WTC11 (cell line): ENCODE measurements at places on chromosomes 4 and X.

DNA sequence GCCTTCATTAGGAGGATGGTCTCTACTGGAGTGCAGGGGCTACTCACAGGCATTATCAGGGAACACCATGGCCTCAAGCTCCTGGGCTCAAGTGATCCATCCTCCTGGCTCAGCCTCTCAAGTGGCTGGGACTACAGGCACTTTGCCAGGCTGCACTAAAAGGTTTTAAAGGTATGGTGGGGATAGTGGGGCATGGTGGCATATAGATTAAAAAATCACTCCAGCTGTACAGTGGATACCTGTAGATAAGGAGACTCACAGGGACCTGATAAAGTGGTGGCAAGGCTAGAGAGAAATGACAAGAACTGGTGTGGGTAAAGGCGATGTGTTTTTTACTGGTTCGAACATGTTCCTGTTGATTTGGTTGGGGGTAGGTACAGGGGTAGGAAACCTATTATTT, 5.9 kb downstream of the ZAR1 start:
- no peak for DNase-seq

DNA sequence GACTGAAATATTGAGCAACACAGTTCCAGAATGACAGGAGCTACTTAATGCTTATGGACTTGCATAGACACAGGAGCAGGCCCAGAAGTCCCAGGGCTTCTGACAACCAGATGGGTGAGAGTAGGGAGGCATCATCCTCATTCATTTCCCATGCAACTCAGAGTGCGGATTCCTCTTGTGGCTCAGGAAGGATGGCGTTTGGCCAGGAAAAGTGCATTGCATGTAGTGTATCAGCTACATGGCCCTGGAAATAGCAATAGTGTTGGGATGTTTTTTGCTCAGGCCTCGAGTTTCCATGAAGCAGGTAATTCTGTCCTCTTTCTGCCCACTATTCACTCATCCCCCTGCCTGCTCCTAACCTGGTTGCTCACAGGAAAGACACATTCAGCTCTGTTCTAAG, 136.6 kb downstream of the PDGFRA start:
- no peak for DNase-seq

GRCh38 chr4:55291227-55291640, 54.8 kb upstream of the SRD5A3 start:
- no peak for DNase-seq

DNA sequence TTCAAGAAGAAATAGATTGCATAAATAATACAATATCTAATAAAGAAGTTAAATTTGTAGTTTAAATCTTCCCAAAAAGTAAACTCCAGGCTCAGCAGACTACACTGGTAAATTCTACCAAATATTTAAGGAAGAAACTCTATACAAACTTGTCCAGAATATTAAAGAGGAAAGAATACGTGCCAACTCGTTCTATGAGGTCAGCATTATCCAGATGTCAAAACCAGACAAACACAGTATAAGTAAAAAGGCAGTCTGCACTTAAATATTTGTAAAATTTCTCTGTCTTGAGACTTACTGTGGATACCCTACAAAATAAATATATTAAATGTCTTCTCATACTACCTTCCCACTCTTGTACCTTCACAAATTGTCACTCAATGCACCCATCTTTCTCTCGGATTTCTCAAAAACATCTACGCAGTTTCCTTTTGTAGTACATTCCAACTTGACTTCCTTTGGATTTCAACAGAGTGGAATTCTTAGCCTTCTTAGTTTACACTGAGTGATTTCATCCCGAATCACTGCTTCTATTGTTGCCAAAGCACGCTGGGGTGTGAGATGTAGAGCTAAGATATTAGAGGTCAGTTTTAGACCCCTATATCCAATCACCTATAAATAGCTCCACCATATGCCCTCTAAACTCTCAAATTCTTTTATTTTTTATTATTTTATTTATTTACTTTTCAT, 71.6 kb upstream of the MAB21L2 start:
- no peak for DNase-seq

DNA sequence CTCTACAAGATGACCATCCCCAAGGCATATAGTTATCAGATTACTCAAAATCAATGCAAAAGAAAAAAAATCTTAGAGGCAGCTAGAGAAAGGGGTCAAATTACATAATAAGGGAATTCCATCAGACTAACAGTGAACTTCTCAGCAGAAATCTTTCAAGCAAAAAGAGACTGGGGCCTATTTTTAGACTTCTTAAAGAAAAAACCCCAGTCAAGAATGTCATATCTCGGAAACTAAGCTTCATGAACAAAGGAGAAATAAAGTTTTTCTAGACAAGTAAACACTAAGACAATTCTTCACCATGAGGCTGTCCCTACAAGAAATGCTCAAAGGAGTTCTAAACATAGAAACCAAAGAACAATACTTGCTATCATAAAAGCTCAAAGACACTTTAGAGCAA, 51.7 kb downstream of the RAB28 start:
- no peak for DNase-seq

- DNase-seq = no peak
Observed at GRCh38 chr4:78581618-78582017, 30.0 kb downstream of the ANXA3 start.

GRCh38 chr4:71095545-71095944, 102.1 kb downstream of the DCK start:
- DNase-seq = no peak
